ENCODE measurements at places on chromosomes 1 and 21.

DNA sequence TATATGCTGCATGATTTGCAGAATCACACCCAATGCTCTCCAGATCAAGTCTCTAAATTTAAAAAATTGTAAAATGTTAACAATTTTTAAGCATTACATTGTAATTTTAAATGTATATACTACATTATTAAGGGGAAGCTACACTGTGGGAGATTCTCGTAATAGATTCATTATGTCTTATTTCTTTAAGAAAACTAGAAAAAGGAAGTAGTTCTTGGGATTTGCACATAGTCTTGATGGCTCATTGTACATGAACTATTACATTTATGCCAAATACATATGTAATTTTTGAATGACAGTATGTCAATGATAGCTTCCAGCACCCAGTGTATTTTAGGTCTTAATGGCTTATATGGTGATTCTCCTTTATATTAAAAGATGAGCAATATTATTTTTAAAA, 250.3 kb downstream of the PTPRC start:
- no peak for DNase-seq

DNA sequence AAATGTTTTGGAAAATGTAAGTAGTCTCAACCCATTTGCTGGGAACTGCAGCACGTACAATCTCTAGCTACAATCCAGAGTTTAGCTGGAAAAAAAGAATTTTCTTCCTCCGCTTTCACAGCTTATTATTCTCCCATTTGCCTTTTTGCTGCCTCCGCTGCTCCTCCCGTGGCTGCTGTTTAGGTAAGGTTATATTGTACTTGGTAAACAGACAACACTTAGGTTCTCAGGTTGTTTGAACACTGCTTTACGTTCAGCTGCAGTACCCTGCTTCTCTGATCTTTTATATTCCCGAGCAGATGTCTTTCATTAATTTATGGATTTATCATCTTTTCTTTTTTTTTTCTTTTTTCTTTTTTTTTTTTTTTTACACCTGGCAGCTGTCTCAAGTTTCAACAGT, 14.3 kb downstream of the PROX1 start:
- no peak for DNase-seq

GRCh38 chr21:46397211-46397905, 61.3 kb upstream of the DIP2A start:
- DNase-seq = no peak

- DNase-seq = no peak
Observed at GRCh38 chr1:224747578-224747977, 131.5 kb downstream of the CNIH3 start.

GRCh38 chr1:58699011-58699762, 675 bp downstream of the MYSM1 start:
- no peak for DNase-seq

DNA sequence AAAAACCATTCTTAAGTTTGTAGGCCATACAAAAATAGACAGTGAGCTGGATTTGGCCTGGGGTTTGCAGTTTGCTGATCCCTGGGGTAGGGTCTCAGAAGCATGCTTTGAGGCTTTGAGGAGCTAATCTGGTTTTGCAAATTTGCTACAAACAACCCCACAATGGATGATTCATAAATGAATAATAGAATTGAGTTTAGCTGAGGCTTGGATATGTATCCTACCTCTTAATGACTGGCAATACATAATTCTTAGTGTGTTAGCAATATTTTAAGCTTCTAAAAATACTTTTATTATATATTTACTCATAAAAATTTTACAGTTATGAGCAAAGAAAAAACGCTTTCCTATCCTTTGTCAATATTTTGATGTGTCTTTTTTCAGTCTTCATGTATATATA, 50.6 kb downstream of the ROR1 start:
- no peak for DNase-seq

DNA sequence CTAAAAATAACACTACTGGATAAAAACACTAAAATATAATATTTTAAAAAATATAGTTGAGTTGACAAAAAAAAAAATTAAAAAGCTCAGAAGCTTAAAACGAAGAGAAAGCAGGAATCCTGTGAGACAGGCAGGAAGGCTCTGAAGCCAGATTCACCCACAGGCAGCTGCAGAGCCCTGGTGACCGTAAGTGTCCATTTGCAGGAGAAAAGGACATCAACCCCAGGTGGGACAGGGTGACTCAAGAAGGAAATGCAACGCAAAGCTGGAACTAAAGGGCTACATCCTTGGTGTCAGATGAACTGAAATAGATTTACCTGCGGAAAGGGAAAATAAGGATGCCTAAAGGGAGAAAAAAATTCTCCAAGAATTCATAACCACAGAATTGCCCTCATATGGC, 46.8 kb downstream of the USP24 start:
- DNase-seq = no peak

DNA sequence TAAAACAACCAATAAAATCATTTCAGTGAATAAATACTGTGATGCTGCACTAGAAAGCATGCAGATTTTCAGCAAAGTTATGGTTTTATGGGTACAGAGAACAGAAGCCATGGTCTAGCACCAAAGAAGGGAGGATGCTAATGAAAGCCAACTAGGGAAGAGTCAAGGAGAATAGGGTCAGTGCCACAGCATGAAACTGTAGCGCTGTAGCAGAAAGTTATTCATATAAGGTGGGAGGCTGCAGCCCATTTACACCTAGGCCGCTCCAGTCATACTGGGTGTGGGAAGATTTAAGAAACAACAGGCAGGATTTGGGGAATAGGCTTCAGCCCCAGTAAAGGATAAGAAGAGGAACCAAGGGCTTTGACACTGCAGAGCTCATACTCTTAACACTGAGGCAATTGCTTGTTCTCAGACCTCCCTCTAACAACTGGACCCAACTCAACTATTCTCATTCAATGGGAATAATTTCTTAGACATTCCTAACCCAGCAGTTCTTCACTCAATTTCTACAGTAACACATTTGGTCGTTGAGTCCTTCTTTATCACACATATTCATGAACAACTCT, 4.4 kb downstream of the IFI16 start:
- DNase-seq = no peak

Measured in stimulated activated CD8-positive, alpha-beta memory T cell treated with anti-CD3 and anti-CD28 coated beads, Interleukin-15, amount 100 ng/mL, for 48 hours (primary cell).